ENCODE measurements at places on chromosomes 6 and 20.
A peak's percentile ranks its signal among the peaks of the same experiment; 100 is the strongest.

DNA sequence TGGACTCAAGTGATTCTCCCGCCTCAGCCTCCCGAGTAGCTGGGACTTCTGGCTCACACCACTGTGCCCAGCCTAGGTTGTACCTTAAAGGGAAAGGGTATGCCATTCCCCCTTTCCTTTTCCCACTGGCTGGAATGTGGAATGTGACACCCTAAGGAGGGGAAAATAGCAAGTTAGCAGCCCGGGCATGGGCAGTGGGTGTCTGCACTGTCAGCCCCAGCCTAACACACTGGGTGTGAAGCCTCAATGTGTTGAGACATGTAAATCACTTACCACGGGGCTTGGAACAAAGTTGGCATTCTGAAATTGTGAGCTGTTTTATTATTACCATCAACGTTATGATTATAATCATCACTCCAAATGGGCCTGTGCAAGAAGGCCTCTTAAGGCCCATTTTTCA, 80.8 kb upstream of the PTPN1 start:
- no peak for DNase-seq

DNA sequence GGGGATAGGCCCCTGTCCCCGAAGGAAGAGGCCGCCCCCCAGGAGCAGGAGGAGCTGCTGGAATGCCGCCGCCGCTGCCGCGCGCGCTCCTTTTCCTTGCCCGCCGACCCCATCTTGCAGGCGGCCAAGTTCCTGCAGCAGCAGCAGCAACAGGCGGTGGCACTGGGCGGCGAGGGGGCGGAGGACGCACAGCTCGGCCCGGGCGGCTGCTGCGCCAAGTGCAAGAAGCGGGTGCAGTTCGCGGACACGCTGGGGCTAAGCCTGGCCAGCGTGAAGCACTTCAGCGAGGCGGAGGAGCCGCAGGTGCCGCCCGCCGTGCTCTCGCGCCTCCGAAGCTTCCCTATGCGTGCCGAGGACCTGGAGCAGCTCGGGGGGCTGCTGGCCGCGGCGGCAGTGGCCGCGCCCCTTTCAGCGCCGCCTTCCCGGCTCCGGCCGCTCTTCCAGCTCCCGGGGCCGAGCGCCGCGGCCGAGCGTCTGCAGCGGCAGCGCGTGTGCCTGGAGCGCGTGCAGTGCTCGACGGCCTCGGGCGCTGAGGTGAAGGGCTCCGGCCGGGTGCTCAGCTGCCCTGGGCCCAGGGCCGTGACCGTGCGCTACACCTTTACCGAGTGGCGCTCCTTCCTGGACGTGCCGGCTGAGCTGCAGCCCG, 630 bp downstream of the PPP1R3G start:
- DNase-seq: peak; percentile 73

- peak; percentile 31 for DNase-seq
Observed at GRCh38 chr6:122610690-122611455, 668 bp downstream of the PKIB start.

DNA sequence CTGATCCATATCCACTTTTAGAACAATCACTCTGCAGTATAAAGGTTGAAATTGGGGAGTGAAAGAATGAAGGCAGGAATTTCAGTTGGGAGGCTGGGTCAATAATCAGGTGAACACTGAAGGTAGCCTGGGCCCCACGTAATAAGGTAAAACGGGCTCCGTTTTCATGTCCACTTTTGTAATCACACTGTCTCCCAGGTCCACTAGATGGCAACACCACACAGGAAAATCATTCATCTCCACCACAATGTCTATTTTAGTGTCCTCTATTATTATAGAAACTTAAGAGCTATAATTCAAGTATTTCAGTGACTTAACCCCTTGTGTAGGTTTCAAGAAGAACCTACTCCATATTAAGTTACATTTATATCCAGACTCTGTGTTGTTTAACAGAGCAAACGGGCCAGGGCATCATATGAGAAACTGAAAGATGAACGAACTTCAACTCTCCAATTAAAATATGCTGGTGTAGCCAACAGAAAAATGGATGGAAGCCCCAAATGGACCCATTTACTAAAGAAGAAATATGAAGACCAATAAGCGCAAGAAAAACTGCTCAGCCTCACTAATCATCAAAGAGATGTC, 45.9 kb upstream of the MC3R start:
- DNase-seq: peak; percentile 53

DNA sequence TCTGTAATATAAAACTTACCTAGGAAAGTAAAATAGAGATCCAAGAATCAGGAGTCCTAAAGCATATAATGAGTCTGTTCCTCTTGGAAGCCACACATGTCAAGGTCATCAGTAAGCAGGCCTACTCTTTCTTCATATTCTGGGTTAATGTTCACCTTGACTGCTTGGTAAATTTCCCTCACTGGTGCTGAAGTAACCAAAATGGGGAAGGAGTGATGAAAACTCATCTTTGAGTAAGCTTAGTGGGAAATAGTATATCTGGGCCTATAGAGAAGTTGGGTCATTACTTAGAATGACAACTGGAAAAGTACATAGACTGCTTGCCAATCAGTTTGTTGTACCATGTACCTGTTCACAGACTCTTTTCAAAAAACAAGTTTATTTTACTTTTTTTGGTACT, 6.6 kb downstream of the TSPYL4 start:
- DNase-seq: no peak

DNA sequence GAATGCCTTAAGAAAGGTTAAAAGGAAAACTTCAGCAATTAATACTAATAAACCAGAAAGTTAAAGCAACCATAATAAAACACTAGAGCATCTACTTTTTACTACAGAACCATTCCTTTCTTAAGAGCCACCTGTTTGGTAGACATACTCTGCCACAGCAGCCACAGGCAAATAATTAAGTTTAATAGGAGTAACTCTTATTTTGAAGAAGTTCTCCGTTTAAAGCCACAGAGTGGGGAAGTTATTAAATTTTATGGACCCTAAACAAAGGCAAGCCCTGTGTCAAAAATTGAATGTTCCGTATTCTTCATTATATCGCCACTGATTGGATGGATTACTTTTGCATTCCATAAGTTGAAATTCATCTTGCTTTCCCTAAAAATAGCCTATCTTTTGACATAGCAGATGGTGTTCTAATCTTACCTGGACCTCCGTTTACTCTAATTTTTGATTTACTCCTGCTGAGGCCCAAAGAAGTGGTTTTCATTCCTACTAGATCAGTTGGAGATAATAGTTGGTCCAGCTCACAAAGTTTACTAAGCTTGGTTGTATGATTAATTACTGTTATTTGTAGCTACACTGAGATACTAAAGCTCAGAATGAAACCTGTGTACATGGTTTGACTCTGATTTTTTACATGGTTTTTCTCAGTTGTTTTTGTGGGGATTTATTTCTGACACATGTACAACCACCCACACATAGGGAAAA, 140.4 kb upstream of the SUPT3H start:
- peak; percentile 50 for DNase-seq

DNA sequence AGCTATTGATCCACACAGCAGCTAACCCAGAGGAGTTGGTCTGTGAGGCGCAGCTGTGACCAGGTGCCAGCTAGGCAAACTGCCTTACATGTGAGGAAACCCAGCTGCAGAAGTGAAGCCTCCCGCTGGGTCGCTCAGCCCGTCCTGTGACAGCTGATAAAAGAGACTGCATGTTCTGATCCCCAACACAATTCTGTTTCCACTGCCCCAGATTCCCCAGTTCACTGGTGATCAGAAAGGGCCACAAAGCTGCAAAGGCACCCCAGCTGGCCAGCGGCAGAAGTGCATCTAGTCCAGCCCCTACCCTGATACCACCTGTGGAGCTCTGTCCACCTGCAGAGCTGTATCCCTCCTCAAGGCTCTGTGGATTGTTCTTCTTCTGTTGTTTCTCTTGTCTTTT, 64.5 kb downstream of the CTNNBL1 start:
- DNase-seq: no peak

DNA sequence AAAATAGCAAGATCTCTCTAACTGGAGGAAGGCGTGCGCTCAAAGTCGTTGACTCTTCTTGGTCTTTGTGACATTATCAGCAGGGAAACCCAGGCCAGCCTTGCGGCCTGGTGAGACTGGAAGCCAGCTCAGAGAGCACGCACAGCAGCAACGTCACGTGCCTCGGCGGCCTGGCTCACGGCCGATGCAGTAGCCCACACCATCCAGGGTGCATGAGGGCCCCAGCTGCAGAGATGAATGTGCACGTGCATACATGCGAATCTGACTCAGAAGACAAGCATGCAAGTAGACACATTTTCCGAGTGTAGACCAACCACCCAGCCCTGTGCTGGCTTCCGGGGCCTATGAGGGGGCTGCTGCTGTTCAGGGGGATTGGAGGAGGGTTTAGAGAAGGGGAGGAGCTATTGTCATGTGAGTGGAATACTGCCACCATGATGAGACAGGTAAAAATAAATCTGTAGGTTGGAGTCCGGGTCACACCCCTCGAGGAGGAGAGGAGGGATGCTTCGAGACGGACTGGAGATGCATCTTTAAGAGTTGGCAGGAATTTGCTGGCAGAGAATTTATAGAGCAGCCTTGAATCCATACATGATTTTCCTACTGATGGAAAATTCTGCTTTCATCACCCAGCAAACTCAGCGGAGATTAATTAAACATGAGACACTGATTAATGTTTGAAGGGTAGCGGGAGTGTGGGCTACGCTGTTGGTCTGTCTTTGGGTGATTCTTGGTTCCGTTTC, 388.2 kb downstream of the CDH4 start:
- no peak for DNase-seq

All from common myeloid progenitor, CD34-positive (primary cell).